Thymus (tissue), 14 donors: ENCODE measurements at places on chromosomes 6 and 20.

DNA sequence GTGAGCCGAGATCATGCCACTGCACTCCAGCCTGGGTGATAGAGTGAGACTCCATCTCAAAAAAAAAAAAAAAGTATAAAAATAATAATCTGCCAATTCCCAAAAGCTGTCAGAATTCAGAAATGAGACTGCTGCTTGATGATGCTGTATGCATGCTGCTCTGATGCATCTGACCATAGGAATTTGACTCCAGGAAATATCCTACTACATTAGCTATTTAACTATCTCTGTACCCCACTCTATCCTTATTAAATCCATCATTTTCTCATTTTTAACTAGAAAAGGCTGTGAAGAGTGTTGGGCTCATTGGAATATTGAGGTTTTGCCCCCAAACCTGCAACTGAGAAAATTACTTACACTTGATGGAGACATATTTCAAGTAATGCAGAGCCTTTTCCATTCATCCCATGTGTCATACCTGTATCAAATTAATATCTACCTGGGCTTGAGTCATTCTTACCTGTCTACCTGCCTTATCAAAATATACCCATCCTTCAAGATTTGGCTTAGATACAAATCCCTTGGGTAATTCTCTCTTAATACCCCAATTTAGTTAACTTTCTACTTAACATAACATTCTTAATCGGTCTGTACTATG lies 135.2 kb upstream of the PREP start:
- H3K36me3 ChIP-seq = no peaks in the 10 kb centered on the region
- H3K4me1 ChIP-seq = no peaks in the 10 kb centered on the region
- H3K4me3 ChIP-seq = no peak overlapping the region
- no peak for DNase-seq
- H3K27me3 ChIP-seq = no peaks in the 10 kb centered on the region

GRCh38 chr20:2449386-2449785 lies 21.2 kb downstream of the SNRPB start:
- DNase-seq = no peak
- H3K4me3 ChIP-seq = no peak overlapping the region
- H3K27ac ChIP-seq = no peak overlapping the region

- no peak overlapping the region for H3K27ac ChIP-seq
- H3K4me1 ChIP-seq = no peaks in the 10 kb centered on the region
- no peak overlapping the region for H3K4me3 ChIP-seq
- no peaks in the 10 kb centered on the region for H3K36me3 ChIP-seq
- no peak for DNase-seq
- H3K27me3 ChIP-seq = peaks cover 2% of the 10 kb centered on the region
These were observed 6.5 kb upstream of the PREX1 start for GRCh38 chr20:48834278-48834677.

DNA sequence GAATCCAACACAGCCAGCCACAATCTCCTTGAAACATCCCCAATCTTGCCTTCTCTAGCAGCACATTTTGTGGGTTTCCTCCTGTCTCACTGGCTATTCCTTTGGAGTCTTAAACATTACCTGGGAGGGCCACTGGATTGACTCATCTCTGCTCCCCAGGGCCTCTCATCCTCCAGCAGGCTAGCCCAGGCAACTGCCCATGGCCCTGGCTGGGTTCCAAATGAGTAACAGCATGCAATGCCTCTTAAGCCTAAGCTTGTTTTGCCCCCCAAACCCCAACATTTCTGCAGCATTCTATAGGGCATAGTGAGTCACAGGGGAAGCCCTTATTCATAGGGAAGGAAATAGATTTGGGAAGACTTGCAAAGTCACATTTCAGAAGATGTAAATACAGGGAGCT lies 204.9 kb downstream of the FOXA2 start:
- H3K27me3 ChIP-seq = no peaks in the 10 kb centered on the region
- no peak overlapping the region for H3K27ac ChIP-seq
- DNase-seq = no peak
- no peaks in the 10 kb centered on the region for H3K36me3 ChIP-seq
- no peaks in the 10 kb centered on the region for H3K4me1 ChIP-seq

GRCh38 chr6:123638865-123639264 lies 2.1 kb upstream of the TRDN start:
- H3K4me3 ChIP-seq = no peak overlapping the region
- no peaks in the 10 kb centered on the region for H3K27me3 ChIP-seq
- H3K4me1 ChIP-seq = no peaks in the 10 kb centered on the region
- no peak overlapping the region for H3K27ac ChIP-seq

GRCh38 chr6:166951670-166952060 lies 4.7 kb downstream of the RNASET2 start:
- H3K4me3 ChIP-seq = no peak overlapping the region
- no peak for DNase-seq
- H3K27ac ChIP-seq = peak overlapping the region; percentile 73
- no peaks in the 10 kb centered on the region for H3K27me3 ChIP-seq
- H3K36me3 ChIP-seq = peaks cover 34% of the 10 kb centered on the region
- H3K4me1 ChIP-seq = peaks cover 58% of the 10 kb centered on the region

- peaks cover 11% of the 10 kb centered on the region for H3K27me3 ChIP-seq
- no peak overlapping the region for H3K4me3 ChIP-seq
- H3K4me1 ChIP-seq = no peaks in the 10 kb centered on the region
- no peak for DNase-seq
- no peak overlapping the region for H3K27ac ChIP-seq
These were observed 33.4 kb downstream of the IL20RA start for GRCh38 chr6:137011406-137011805.

DNA sequence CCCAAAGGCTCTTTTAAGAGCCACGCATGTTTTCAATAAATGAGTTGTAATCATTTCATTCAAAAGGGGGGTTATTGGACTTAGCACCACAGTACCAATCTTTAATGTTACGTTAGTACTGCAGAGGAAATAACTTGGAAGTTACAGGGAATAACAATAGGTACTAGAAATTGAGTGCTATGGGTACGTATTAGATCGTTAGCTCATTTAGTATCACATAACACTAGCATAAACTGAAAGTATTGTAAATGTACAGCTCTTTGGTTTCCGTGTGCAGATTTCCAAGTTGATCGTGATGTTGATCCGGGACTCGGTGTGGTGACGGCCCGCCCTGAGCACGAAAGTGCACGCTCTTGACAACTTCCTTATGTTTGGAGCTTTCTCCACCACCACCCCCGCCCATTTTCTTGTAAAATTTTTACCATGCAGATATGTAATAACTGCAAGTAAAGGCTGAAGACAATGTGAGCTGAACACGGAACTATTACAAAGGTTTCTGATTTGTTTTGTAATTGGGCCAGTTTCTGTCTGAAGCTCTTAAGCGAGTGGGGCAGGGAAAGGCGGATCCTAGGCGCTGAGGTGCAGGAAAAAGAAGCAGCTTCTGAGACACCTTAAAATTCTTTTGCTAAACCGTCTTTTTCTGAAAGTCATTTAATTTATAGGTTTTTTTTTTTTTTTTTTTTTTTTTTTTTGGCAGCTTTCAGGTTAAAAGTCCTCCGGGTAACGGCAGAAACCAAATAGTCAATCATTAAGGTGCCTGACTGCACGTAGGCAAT lies 71.5 kb downstream of the HFE start:
- H3K4me1 ChIP-seq = peaks cover 2% of the 10 kb centered on the region
- peak overlapping the region; percentile 99 for H3K27ac ChIP-seq
- peak; percentile 70 for DNase-seq
- H3K4me3 ChIP-seq = peak overlapping the region; percentile 84
- peaks cover 8% of the 10 kb centered on the region for H3K36me3 ChIP-seq
- H3K27me3 ChIP-seq = no peaks in the 10 kb centered on the region

- H3K36me3 ChIP-seq = no peaks in the 10 kb centered on the region
- H3K27me3 ChIP-seq = no peaks in the 10 kb centered on the region
- H3K27ac ChIP-seq = no peak overlapping the region
- no peak overlapping the region for H3K4me3 ChIP-seq
- DNase-seq = no peak
These were observed 1459.9 kb downstream of the GRIK2 start for GRCh38 chr6:102853249-102853955.

DNA sequence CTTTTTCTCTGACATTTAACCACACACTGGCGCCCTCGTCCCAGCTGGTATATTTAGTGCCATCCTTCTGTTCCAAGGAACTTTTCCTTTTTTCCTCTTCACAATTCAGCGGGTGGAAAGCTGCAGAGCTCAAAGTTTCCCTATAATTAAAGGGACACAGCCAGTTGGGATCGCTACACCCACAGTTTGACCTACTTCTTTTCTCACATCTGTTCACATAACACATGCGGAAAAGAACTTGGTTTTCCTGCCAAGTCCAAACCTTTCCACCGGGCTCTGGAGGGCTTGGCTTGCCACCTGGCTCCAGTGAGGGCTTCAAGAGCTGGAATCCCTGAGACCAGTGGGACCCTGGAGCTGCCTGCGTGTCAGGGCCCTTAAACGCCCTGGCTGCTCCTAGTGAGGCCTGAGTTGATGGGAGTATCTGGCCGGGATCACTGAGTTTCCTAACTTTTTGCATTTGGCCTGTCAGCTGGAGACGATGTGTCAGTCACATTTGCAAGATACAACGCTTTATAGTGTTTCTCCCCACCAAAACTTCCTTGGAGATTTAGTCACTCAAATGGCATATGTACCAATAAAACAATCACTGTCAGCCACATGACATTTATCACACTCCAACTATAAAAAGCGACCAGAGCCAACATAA lies 176.0 kb downstream of the SASH1 start:
- H3K27me3 ChIP-seq = no peaks in the 10 kb centered on the region
- H3K4me1 ChIP-seq = no peaks in the 10 kb centered on the region
- no peaks in the 10 kb centered on the region for H3K36me3 ChIP-seq
- H3K4me3 ChIP-seq = no peak overlapping the region

- no peaks in the 10 kb centered on the region for H3K27me3 ChIP-seq
- H3K4me3 ChIP-seq = no peak overlapping the region
- no peak overlapping the region for H3K27ac ChIP-seq
- no peaks in the 10 kb centered on the region for H3K36me3 ChIP-seq
- H3K4me1 ChIP-seq = no peaks in the 10 kb centered on the region
- no peak for DNase-seq
These were observed 90.8 kb downstream of the TRMT11 start for GRCh38 chr6:126076992-126077664.
